ENCODE measurements at places on chromosomes 2 and 18.

DNA sequence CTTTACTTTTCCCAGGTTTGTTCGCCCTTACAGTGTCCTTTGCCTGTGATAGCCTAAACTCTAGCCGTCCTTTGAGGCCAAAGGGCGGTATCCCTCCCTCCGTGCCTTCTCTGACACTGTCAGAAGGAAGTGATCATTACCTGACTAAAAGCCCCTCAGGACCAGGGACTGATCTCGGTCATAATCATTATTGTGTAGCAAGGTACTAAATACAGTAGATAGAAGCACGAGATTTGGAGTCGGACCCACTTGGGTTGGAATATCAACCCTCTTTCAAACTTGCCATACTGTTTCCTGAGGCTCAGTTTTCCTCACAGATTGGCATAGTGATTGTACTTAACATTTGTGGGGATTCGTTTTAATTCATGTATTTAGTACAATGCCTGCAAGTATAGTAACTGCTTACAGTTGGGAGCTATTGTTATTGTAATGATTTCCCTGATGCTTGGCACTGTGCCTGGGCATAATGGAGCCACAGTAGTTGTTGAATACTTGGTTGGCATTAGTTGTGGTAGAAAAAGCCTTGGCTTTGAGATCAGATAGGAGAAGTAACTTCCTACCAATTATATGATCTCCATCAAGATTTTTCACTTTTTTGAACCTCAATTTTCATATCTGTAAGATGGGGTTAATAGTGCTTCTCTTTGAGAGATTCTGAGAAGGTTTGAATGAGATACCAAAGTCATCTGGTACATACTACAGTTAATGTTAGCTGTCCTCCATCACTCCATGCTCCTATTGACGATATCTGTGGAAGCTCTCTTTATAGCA, 836 bp downstream of the STK11IP start:
- DNase-seq, result no peak

GRCh38 chr2:196226707-196227065, 55.3 kb upstream of the STK17B start:
- DNase-seq, result no peak

GRCh38 chr2:209988010-209988409, 14.4 kb upstream of the RPE start:
- no peak for DNase-seq

GRCh38 chr2:174624895-174625430, 27.4 kb upstream of the WIPF1 start:
- DNase-seq, result no peak

- DNase-seq, result no peak
These were observed 292.2 kb downstream of the NYAP2 start for GRCh38 chr2:225691711-225692110.

GRCh38 chr2:106138543-106139237, 55.4 kb downstream of the UXS1 start:
- no peak for DNase-seq

DNA sequence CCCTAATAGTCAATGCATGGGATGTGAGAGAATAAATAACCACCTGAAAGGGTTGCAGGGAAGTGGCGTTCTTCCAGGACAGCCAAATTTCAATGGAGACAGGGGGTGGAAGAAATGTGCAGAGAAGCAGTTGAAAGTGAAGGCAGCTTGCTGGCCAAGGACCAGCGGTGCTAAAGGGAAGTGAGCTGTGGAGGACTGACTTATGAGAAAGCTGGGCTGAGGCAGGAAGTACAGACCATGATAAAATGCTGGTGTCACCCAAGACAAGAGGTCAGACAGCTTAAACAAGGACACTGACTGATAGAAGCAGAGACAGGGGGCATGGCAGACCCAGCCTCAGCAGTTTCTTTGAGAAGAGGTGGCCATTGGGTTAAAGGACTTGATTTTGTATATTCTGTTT, 106.7 kb downstream of the DTNB start:
- DNase-seq, result no peak

GRCh38 chr2:45680351-45680967, 29.0 kb downstream of the PRKCE start:
- no peak for DNase-seq

DNA sequence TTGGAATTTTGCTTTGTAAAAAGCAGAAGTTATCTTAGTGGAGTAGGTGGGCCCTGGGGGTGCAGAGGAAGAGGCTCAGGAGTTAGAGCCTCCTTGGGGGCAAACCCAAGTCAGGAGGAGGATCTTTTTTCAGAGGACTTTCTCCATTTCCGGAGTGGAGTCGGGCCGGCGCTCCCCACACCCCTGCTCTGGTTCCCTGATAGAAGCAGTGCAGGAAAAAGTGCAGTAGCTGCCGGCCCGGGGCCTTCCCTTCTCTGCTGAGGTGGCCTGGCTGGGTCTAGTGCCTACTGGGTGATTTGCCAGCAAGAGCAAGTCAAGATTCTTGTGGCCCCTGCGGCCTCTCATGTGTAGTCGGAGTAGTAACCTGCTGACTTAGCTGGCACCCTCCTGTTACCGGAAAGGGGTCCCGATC, 124.2 kb upstream of the HS6ST1 start:
- no peak for DNase-seq

DNA sequence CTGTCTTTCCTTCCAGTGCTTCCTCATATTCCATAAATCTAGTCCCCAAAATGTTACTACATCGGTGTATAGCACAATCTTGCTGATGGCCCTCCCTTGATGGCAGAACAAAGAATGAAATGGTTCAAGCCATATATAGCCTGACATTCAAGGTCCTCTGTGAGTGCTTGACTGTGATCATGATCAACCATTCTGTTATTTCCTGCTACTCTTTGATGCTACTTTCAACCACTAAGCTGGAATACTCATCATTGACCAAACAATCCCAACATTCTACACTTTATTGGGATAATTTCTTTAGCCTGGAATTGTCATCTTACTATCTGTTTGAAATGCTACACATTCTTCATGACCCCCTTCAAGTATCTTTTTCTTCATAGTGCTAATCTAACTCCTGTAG, 633.9 kb downstream of the PLCL1 start:
- no peak for DNase-seq

GRCh38 chr2:226869371-226869770, 33.5 kb downstream of the RHBDD1 start:
- no peak for DNase-seq

DNA sequence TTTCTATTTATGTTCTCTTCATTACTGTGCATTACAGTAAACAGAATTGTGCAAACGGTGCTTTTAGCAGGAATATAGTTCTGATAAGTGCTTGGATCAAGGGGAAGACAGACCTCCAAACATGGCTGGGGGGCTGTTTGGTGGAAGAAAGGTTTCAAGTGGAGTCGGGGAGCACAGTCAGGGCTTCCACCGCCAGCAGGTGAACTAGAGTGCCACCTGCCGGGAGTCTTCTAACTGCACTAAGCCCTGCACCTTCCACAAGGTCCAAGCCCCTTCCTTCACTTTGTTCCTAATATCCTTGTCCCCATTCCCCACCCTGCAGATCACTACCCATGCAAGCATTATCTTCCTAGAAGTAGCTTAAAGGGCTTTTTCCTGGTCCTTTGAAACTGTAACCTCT, 11.1 kb downstream of the ONECUT2 start:
- DNase-seq, result no peak

- DNase-seq, result no peak
These were observed 147.4 kb downstream of the SETBP1 start for GRCh38 chr18:44828080-44828479.

DNA sequence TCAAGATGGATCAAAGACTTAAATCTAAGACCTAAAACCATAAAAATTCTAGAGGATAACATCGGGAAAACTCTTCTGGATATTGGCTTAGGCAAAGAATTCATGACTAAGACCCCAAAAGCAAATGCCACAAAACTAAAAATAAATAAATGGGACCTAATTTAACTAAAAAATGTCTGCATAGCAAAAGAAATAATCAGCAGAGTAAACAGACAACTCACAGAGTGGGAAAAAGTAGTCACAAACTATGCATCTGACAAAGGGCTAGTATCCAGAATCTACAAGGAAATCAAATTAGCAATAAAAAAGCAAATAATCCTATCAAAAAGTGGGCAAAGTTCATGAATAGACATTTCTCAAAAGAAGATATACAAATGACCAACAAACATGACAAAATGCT, 18.2 kb upstream of the ASB18 start:
- DNase-seq, result no peak

- DNase-seq, result no peak
These were observed 231.4 kb downstream of the SEPTIN10 start for GRCh38 chr2:109382226-109382895.

GRCh38 chr2:19654310-19655090, 247.3 kb downstream of the TTC32 start:
- DNase-seq, result no peak

DNA sequence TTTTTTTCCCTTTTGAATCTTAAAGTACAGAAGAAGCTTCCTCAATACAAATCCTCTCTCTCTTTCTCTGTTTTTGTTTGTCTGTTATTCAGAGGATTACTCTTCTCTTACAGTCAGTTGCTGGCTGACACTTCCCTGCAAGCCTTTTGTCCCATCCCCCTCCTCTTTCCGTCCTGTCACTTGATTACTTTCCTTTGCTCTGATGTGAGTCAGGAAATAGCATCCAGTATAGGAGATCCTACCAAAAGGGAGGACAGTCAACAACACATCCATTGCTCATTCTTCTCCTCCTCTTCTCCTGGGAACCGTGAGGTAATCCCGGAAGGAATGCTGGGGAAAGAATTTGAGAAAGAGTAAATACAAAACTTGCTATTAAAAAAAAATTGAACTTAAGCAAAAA, 79.3 kb upstream of the SCN7A start:
- no peak for DNase-seq

- no peak for DNase-seq
These were observed 535.7 kb upstream of the SLC39A10 start for GRCh38 chr2:195121341-195121740.

- no peak for DNase-seq
These were observed 6.8 kb upstream of the TEX51 start for GRCh38 chr2:126891681-126892500.
